ENCODE measurements at places on chromosomes 6 and 20.

- DNase-seq: no peak
Observed at GRCh38 chr6:31822036-31822821, 5.3 kb upstream of the HSPA1B start.

DNA sequence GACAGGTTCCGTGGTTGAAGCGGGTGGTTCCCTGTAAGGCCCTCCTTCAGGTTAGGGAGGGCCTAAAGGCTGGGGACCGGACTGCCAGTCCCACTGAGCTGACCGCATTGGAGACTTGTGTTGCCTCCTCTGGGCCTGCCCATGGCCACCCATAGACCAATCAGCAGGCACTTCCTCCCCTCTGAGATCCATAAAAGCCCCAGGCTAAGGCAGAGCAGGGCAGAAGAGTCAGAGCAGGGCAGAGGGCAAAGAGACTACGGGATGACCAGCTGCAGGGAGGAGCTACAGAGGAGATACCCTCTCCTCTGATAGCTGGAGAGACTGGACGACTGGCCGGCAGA is 537.4 kb downstream of the TENT5A start:
- no peak for DNase-seq

GRCh38 chr6:54805077-54805476 is 41.5 kb upstream of the FAM83B start:
- peak; percentile 8 for DNase-seq

DNA sequence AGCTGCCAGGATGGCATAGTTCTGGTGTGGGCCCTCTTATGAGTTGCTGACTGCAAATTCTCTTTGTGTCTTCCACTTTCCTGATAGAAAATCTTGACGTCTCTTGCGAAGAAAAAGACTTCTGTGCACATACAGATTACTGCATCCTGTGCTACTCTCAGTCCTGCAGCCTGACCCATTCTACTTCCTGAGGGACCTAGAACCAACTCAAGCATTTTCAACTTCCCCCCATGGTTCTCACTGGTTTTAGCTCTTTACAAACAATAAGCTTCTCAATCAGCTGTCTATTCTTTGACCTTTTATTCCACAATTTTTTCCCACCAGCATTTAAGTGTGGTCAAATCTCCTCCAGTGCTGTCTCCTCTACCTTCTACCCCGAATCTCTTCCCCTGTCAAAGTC is 13.4 kb upstream of the KLHL32 start:
- no peak for DNase-seq

All from GM04503 (cell line).